Smooth muscle cell of trachea (primary cell): ENCODE measurements at places on chromosomes 13 and 19. TPM values are rescaled to one million over a fixed set of nuclear protein-coding genes. Genes with fewer than 3 reads are reported as not detected.

Gene CIRBP
- 98.2 and 370 TPM in 2 replicates for total RNA-seq

Gene ENOX1
- total RNA-seq = 1.6 and 4.5 TPM in 2 replicates

Gene JAK3
- 0.58 and 2.6 TPM in 2 replicates for total RNA-seq

Gene CACNG7
- 0.44 and 2.6 TPM in 2 replicates for total RNA-seq
